ENCODE measurements at places on chromosomes 13 and 19.
A peak's percentile ranks its signal among the peaks of the same experiment; 100 is the strongest.

- DNase-seq, result peak; percentile 9
Observed at GRCh38 chr13:41352935-41353840, 42.1 kb downstream of the NAA16 start.

DNA sequence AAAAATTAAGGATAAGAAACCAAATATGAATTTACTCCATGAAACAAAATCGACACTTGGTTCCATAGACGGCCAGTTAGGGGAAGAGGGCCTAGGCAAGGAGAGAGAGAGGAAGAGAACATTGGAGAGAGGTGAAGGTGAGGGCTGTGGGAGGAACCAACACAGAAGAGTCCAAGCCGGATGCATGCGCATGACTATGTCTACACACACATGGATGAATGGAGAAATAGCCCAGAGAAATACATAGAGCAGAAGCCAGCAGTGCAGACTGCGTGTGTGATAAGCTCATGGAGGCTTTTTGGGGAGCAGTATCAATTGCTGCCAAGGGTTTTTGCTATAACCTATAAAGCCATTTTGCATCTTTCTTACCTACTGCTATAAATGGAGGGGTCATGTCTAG is 67.3 kb upstream of the C1QTNF9 start:
- no peak for DNase-seq

GRCh38 chr19:7393459-7393858 is 44.7 kb downstream of the ARHGEF18 start:
- DNase-seq, result no peak

GRCh38 chr19:16946951-16947940 is 58.4 kb downstream of the F2RL3 start:
- DNase-seq, result no peak

DNA sequence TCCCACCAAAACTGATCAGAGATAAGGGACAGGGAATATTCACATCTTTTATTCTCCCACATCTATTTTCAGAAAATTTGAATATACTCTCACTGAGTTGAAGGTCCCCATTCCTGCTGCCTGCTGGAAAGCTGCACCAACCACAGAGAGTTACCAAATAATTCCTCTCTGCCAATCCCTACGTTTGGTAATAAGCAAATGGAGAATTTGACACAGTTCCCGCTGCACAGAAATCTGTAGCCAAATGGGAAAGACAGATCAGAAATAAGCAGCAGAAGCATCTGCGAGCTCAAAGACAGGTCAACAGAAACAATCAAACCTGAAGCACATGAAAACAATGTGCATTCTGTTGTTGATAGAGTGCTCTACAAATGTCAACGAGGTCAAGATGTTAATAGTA is 9.9 kb downstream of the ZNF112 start:
- DNase-seq, result peak; percentile 6

- no peak for DNase-seq
Observed at GRCh38 chr13:28199089-28199488, 60.7 kb downstream of the PAN3 start.

DNA sequence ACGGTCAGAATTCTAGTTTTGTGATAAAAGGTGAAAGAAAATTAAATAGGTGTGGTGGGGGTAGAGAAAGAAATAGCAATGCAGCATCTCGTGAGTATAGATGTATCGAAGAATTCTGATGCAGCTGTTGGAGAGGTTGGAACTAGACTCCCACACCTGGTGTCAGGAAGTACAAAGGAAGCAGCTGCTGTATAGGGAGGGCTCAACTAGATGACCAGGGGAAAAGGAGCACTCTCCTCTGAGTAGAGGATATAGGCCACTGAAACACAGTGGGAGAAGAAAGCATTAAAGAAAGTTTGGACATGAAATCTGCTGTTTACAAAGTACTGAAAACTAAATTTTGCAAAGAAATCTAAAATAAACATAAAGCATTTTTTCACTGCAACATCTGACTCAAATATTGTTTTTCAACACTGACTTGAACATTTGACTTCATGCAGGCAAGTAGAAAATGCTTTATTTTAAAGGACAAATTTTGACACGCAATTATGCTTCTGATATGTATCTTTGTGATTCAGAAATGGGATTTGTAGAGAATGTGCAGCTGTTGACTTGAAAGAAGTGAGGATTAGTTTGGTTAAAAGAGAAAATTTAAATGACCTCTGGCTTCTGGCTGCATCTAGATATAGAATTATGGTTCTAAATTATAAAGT is 82.2 kb downstream of the MIPEP start:
- DNase-seq, result no peak

GRCh38 chr13:39563470-39563735 is 39.6 kb downstream of the LHFPL6 start:
- DNase-seq, result no peak

DNA sequence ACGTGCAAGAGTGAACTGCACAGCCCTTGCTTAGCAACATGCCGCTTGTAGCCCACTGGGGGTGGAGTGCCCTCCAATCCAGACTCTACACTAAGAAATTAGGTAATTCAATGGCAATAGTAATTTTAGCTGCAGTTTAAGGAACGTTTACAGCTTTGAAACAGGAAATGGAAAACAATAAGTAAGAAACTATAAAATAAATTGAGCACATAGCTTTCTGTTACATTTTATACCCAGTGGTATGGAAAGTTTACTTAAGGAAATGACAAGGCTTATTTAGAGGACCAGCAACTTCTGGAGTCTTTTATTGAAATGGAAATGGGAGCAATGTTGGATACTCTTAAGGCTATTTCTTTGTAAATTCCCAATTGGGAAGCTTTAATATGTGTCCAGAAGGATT is 373.2 kb downstream of the KCNRG start:
- DNase-seq, result no peak

DNA sequence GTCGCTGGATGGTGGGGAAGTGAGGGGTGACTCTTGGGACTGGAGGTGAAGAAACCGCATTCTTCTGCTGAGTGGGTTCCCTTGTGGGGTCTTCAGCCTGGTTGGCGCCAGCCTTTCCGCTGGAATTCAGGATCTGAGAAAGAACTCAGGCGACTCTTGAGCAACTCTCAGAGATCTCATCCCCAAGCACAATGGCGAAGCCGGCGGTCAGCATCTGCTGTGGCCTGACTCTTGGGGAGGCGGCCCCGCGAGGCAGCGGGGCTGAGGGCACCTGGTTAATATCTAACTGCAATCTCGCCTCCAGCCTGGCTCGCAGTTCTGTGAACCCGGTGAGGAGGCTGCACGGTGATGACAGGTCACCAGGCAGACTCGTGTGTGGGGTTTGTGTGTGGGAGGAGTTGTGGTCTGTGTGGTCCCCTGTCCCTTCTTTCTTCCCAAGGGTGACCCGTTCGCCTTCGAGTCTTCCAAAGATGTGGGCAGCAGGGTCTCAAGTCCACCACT is 883 bp downstream of the ZNF441 start:
- no peak for DNase-seq

DNA sequence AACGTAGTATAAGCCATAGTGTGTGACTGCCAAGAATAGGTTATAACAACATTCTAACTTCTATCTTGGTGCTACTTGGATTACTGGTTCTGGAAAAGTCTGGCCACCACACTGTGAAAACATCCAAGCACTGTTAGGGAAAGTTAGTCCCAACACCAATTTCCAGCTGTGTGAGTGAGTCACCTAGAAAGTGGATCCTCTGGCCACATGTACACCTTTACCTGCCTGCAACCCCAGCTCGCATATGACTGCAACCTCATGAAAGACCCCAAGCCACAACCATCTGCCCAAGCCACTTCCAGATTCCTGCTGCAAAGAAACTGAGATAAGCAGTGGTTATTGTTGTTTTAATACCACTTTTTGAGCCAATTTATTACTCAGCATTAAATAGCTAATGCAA is 404.5 kb downstream of the KCTD12 start:
- DNase-seq, result no peak

DNA sequence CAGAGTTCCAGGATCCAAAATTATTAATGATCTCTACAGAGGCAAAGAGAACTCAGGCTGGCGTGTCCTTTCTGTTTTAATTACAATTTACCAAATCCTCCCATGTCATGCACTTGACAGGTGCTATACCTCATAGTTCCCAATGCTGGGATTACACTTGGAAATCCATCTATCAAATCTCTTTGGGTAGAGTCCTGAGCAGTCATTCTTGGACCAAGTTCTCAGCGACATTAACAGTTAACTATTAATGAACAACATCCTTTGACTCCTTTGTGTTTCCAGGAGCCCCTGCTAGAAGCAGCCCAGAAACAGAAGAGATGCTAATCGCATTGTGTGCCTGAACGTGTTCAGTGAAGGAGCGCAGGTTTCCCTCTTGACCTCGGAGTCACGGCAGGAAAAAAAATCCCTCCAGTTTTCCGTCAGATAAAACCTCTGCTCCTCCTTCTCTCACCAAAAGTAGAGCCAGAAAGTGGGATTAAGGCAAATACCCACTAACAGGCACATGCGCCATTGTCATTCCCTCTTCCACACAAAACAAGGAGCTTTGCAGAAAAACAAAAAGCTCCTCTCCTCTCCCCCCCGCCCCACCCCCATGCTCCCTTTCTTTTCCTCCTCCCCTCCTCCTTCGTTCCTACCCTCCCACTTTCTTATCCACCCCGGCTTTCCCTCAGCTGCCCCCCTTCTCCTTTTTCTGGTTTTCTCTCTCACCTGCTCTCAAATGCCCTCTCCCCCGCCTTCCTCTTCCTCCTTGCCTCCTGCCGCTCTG is 224.7 kb downstream of the ZIC5 start:
- no peak for DNase-seq
